ENCODE measurements at places on chromosomes 7 and 10. TPM values are rescaled to one million over a fixed set of nuclear protein-coding genes. Genes with fewer than 3 reads are reported as not detected.
A peak's percentile ranks its signal among the peaks of the same experiment; 100 is the strongest.

DNA sequence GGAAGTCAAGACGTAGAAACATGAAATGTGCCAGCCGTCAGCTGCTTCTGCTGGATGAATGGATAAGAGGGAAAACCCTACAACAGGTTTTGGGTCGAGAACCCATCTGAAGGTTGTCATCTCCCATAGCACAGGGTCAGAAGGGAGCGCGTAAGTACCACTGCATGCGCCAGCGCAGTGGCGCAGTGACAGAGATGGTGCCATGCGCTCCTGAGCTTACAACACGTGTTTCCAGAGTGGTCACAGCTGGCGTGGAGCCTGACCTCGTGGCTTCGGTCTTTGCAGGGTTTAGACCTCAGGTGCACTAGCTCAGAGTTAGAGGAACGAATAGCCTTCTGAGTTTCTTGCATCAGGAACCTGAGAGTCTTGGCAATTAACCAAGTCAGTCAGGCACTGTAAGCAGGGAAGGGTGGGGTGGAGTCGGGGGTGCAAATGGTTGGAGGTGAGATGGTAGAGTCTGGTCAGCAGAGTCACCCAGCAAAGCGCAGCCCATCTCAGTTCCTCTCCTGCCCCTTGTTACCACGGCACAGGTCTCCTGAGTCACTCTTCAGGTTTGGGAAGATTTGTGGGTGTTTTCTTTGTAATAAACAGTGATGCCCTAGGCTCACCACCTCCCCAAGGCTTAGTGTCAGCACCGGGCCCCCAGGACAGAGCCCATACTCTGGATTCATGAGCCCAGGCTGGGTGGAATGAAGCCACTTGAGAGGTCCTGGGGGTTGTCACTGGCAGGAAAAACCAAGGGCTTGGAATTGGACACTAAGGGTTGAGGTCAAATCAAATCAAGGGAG lies 84.1 kb upstream of the PPIF start:
- DNase-seq = no peak

DNA sequence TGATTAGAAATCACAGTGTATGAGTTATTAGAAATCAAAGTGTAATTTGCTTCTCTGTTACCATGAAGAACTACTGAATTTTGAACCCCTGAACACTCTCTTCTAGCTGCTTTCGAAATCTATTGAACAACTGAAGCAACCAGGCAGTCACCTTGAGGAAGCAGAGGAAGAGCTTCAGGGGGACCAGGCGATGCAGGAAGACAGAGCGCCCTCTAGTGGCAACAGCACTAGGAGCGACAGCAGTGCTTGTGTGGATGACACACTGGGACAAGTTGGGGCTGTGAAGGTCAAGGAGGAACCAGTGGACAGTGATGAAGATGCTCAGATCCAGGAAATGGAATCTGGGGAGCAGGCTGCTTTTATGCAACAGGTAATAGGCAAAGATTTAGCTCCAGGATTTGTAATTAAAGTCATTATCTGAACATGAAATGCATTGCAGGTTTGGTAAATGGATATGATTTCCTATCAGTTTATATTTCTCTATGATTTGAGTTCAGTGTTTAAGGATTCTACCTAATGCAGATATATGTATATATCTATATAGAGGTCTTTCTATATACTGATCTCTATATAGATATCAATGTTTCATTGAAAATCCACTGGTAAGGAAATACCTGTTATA lies 170.7 kb downstream of the HDAC9 start:
- DNase-seq = peak; percentile 79

- DNase-seq = no peak
Measured at GRCh38 chr10:63758080-63758479, 236.9 kb downstream of the REEP3 start.

DNA sequence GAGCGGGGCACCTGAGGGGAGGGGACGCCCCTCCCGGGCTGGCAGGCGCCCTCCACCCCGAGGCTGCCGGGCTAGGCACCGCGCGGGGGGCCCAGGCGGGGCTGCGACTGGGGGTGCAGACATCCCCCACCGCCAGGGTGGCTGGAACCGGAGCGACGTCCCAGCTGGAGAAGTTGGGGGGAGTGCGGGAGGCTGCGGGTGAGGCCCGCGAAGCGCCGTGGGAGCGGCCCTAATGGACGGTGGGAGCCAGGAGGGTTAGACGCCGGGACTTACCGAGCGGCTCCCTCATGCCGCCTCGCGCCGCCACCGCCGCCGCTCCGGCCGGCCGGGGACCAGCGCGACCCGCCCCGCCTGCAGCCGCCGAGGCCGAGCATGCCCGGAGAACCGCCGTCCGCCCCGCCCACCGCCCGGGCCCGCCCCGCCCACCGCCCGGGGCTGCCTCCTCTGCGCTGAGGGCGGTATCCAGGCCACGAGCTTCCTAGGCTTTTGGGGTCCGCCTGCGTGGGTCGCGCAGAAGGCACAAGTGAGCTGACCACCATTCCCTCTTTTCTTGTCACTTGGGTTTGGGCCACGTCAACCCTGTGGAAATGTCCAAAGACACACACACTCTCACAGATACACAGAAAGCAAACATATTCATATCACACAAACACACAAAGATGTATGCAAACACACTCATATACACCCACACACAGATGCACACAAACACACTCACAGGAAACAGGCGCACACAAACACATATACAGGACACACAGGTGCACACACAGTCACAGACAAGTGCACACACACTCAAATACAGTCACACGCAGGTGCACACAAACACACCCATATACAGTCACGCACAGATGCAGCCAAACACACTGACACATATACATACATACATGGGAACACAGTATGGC lies at the start of gene JCAD:
Gene JCAD, minus strand, starts transcription at position 378 of the 899 bp plus-strand sequence. CDS start 11,774 bp downstream, outside the sequence.
- DNase-seq = peak; percentile 73

DNA sequence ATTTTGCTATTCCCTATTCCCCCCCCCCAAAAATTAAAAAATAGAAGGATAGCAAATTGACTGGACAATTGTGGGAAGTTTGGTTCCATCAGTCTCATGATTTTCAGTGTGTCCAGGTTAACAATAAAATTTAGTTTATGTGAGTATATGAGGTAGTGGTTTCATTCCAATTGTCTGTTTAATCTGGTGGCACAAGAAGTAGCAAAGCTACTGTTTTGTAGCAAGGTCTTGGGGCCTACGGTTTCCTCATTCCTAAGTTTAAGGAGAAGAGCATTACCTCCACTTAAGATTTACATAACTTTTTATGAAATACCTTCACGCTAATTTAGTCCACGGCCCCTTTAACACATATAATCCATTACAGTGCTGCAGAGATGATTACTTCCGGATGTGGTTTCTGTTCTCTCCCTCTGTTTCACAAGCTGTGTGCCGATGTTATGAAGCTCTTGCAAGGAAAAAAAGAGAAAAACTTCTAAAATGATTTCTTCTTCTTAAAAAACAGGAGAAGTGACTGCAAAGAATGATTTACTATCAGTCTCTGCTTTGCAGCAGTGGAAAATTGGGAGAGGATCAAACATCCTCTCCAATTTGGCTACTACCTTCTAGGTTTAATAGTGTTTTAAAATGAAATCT lies 32.7 kb upstream of the NPVF start:
- no peak for DNase-seq

DNA sequence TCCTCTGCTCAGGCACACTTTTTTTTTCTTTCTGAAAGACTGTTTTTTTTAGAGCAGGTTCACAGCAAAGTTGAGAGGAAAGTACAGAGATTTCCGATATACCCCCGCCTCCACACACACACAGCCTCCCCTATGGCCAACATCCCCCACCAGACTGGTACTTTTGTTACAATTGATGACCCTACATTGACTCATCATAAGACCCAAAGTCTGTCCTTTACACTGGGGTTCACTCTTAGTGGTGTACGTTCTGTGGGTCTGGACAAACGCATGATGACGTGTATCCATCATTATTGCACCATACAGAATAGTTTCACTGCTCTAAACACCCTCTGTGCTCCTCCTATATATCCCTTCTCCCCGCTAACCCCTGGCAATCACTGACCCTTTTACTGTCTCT lies 107.7 kb downstream of the RBM20 start:
- DNase-seq = no peak

DNA sequence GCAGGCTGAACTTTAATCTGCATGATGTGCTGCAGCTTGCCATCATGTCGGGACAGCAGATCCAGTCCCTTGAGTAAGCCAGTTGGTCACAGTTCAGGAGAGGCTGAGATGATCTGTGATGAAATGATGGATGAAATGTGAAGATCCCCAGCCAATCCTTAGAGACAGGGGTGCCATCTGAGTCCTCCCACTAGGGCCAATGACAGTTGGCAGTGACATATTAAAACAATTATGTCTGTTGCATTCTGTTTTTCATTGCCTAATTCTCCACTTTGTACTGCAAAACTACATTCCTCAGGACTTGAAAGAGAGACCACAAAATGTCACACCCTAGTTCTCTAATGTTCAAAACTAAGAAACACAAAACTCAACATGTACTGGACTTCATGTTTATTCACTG lies 66.3 kb upstream of the CAV2 start:
- no peak for DNase-seq

GRCh38 chr7:36161996-36162395 lies 8.9 kb downstream of the EEPD1 start:
- DNase-seq = no peak

- no peak for DNase-seq
Measured at GRCh38 chr10:24272374-24272773, 63.4 kb downstream of the KIAA1217 start.

DNA sequence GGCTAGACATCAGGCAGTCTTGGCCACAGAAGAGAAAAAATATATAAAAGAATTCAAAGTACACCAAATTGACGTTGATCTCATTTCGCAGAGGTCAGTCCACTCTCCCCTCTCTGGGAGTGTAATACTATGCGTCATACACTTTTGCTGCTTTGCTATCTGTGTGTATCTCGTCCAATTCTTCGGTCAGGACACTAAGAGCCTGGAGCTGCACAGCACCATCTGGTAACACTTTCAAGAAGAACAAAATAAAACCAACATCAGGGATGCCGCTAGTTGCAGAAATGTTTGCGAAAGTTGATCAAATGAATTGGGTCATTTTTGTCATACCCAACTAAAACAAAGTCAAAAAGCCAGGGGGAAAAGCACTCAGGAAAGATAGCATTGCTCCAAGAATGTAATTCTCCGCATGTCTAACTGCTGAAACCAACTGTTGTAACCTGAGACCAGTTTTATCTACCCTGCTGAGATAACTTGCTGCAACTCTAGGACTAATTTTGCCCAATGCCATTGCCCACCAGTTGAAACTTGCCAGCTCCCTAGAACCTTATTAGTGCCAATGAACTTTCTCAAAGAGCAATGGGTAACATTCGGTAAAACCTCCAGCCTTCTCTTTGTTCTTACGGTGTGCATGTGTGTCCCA lies 23.0 kb downstream of the TMEM176A start:
- DNase-seq = no peak

DNA sequence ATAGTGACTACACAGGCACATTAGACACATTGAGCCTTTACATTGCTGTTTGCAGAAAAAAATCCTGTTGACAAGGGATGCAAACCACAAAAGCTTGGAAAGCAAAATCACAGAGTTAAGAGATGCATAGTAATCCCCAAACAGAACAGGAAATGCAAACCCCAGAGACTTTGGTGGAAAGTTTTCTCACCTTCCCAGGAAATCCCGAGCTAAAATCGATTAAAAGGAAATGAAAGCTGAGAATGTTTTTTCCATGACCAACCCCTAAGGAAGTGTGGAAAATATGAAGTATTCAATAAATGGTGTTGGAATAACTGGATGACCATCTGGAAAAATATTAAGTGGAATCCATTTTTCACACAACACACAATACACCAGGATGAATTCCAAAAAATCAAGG lies 598.7 kb downstream of the GRID1 start:
- DNase-seq = no peak

DNA sequence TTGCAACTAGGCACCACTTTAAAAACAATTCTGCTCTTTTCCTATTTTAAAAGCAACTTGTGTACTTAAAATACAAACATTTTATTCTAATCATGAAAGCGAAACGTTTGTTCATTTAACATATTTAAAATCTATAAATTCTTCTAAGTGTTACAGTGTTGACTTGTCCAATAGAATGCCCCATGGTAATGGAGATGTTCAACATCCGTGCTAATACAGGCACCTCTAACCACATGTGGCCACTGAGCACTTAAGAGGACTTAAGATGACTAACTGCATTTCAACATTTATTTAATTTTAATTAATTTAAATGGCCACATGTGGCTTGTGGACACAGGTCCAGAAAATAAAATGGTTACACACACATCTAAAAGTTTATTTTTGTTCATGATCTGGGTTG lies 115.1 kb downstream of the TPK1 start:
- no peak for DNase-seq

DNA sequence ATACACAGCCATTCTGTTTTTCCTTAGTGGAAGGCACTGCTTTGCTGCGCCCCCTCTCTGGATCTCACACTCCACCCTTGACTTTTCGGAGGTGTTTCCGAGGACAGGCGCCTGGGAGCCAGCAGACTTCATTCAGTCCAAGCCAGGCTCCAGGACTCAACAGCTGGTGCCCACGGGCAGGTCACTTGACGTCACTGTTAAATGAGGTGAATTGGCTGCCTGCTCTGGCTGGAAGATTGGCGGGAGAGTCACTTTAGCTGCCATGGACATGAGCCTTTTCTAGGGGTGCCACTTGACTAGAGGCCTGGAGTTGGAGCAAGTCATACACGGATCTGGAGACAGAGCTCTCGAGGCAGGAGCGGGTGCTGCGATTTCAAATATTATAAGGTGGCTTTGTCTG lies 3.2 kb downstream of the HTRA1 start:
- DNase-seq = no peak

DNA sequence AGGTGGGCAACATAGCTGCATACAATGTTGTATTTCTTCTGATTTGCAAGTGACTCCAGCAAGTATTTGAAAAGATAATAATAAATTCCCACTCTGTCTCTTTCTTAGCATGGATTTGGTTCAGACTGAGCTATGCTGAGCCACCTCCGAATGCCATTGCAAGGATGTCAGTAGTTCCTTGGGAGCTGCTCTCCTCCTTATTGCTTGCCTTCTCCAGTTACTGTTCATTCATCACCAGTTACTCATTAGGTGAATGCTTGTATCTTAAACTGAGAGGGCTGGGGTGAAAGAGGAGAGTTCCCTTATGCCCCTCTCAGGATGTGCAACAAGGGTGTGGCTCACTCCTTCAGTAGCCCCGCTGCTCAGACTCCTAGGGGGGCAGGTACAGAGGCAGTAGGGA lies 78.4 kb upstream of the PRKAR2B start:
- no peak for DNase-seq

UCN3 gene
- total RNA-seq = not detected

AKR1D1 gene
- not detected for total RNA-seq

CALHM3 gene
- total RNA-seq = not detected

ZNF22 gene
- total RNA-seq = 22.7 TPM

ANLN gene
- 31.1 TPM for total RNA-seq

RBM20 gene
- not detected for total RNA-seq

RSPH10B gene
- 0.64 TPM for total RNA-seq

Data from natural killer cell treated with Interleukin-12 subunit alpha and Interleukin-12 subunit beta and Interleukin-15 and Interleukin-18, amount 100 ng/mL, for 72 hours (primary cell).